ENCODE measurements at places on chromosomes 12 and 14.

GRCh38 chr12:724194-724855 is 28.1 kb upstream of the WNK1 start:
- peak; percentile 49 for DNase-seq

- DNase-seq, result no peak
Observed at GRCh38 chr12:42135259-42135814, 9.3 kb downstream of the GXYLT1 start.

- no peak for DNase-seq
Observed at GRCh38 chr14:71296184-71296583, 388.9 kb downstream of the PCNX1 start.

GRCh38 chr12:19712041-19712440 is 272.7 kb downstream of the AEBP2 start:
- no peak for DNase-seq

- no peak for DNase-seq
Observed at GRCh38 chr14:92755495-92755894, 7.1 kb upstream of the LGMN start.

- no peak for DNase-seq
Observed at GRCh38 chr14:94998685-94999084, 158.6 kb downstream of the DICER1 start.

GRCh38 chr12:49208676-49209075 is 19.8 kb upstream of the TUBA1A start:
- DNase-seq, result no peak

DNA sequence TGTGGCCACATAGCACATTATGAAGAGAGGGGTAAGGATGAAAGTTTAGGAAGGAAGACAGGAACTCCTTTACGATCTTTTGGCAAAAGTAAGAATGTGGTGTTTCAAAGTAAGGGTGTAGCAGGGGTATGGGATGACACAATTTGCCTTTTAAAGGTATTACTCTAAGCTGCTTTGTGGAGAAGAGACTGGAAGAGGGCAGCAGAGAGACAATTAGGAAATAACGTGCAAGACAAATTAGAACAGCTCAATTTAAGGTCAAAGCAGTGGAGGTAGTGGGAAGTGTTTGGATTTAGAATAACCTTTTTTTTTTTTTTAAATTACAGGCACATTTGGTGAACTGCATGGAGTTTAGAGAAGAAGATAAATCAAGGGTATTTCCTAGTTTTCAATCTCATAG is 342.6 kb downstream of the NOVA1 start:
- DNase-seq, result no peak

- DNase-seq, result no peak
Observed at GRCh38 chr12:41302979-41303403, 114.9 kb downstream of the PDZRN4 start.

- DNase-seq, result peak; percentile 14
Observed at GRCh38 chr14:63867933-63868921, 15.4 kb downstream of the SYNE2 start.

- DNase-seq, result no peak
Observed at GRCh38 chr14:102690509-102691286, 86.6 kb upstream of the TRAF3 start.

DNA sequence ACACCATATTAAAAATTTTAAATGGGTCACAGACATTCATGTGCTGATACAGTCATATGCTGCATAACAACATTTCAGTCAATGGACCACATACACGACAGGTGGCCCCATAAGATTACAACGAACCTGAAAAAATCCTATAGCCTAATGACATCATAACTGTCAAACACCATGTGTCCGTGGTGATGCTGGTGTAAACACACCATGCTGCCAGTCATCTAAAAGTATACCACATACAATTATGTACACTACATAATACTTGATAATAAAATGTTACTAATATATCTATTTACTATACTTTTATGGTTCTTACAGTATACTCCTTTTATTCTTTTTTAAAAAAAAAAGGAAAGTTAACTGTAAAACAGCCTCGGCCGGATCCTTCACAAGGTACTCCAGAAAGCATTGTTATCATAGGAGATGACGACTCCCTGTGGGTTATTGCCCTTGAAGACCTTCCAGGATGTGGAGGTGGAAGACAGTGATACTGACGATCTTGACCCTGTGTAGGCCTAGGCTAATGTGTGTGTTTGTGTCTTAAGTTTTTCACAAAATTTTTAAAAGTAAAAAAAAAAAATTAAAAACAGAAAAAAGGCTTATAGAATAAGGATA is 5.0 kb upstream of the TDG start:
- no peak for DNase-seq

GRCh38 chr12:51636986-51637385 is 46.0 kb downstream of the SCN8A start:
- no peak for DNase-seq

- no peak for DNase-seq
Observed at GRCh38 chr14:61930101-61930857, 168.1 kb downstream of the SNAPC1 start.

DNA sequence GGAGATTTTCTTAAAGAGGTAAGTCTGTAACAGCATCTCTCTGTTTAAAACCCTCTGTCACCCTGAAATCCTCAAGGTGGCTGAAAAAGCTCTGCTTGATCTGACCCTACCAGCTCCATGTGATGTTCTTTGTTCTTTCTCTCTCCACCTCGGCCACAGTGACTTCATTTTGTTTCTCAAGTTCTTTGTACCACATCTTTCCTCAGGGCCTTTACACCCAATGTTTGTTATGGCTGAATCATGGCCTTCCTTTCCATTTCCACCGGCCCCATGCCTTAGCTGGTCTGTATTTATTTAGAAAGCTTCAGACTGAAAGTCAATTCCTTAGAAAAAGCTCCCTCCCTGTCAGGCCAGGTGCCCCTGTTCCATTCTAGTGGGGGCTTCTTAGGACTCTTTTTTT is 431.2 kb downstream of the NAV3 start:
- no peak for DNase-seq

All from T-cell (primary cell).